ENCODE measurements at places on chromosomes 7 and 10.

DNA sequence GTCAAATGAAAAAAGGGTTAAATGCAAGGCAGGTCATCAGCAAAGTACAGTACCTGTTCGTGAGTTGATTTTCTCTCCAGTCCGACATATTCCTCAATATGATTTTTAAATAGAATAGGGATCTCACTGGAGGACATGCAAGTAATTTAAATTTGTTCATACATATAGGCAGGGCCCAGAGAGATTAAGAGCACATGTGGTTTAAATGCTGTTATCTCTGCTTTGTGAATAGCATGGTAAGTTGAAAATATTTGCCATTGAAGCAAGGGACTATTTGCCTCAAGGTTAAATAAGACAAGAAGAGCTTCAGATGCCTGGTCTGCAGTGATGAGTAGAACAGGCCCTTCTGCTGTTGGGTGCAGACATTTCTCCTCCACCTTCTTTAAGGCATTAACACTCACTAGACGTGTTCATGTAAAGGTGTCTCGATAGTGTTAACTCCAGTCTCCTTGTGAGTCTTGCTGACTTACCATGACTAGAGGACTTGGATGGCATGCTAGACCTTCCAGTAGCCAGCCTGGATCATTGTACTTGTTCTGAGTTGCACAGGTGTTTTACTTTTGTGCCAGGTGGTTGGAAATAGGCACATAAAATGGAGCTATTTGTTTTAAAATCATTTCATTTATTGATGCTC is 15.6 kb upstream of the AKR1C3 start:
- H3K4me3 ChIP-seq, result no peak overlapping the region
- no peak overlapping the region for H3K27ac ChIP-seq
- H3K36me3 ChIP-seq, result no peaks in the 10 kb centered on the region
- no peaks in the 10 kb centered on the region for H3K4me1 ChIP-seq

GRCh38 chr10:130464426-130464825 is 328.2 kb downstream of the GLRX3 start:
- no peak overlapping the region for H3K4me3 ChIP-seq
- no peak overlapping the region for H3K27ac ChIP-seq
- H3K36me3 ChIP-seq, result no peaks in the 10 kb centered on the region
- DNase-seq, result peak; percentile 4
- H3K4me1 ChIP-seq, result no peaks in the 10 kb centered on the region

GRCh38 chr10:49408519-49409306 is 12.8 kb upstream of the DRGX start:
- no peak overlapping the region for H3K4me3 ChIP-seq
- DNase-seq, result no peak
- peaks cover 39% of the 10 kb centered on the region for H3K27me3 ChIP-seq
- no peak overlapping the region for H3K27ac ChIP-seq

- no peaks in the 10 kb centered on the region for H3K36me3 ChIP-seq
- peaks cover 18% of the 10 kb centered on the region for H3K27me3 ChIP-seq
Observed at GRCh38 chr7:26440233-26441001, 148.8 kb downstream of the SNX10 start.

GRCh38 chr7:77409005-77409738 is 7.0 kb downstream of the GSAP start:
- DNase-seq, result no peak
- peaks cover 4% of the 10 kb centered on the region for H3K27me3 ChIP-seq
- no peaks in the 10 kb centered on the region for H3K36me3 ChIP-seq
- no peak overlapping the region for H3K27ac ChIP-seq
- H3K4me3 ChIP-seq, result no peak overlapping the region
- H3K4me1 ChIP-seq, result peaks cover 3% of the 10 kb centered on the region

GRCh38 chr7:127948312-127948711 is 82.9 kb downstream of the LRRC4 start:
- H3K4me1 ChIP-seq, result peaks cover 7% of the 10 kb centered on the region
- no peak for DNase-seq
- H3K27me3 ChIP-seq, result no peaks in the 10 kb centered on the region

- H3K36me3 ChIP-seq, result no peaks in the 10 kb centered on the region
Observed at GRCh38 chr7:13991791-13992595, 2.5 kb upstream of the ETV1 start.
